ENCODE measurements at places on chromosomes 2 and 18.

- DNase-seq: no peak
Measured at GRCh38 chr2:230715201-230715600, 2.6 kb downstream of the CAB39 start.

DNA sequence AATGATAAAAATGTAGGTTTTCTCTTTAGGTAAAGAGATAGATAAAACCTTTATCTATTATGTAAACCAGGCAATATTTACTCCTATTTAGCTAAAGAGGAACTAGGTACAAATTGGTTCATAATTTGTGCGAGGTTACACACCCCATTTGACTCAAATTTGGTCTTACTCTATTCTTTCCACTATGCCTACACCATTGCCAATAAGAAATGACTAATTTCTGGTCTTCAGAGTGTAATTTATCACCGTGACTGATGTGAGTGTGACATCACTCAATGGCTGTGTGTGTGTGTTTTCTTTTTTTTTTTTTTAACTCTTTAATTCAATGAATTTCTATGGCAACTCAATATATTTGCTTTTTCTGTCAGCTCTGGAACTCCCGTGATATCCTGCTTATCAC is 955.8 kb downstream of the TDRD15 start:
- DNase-seq: no peak

DNA sequence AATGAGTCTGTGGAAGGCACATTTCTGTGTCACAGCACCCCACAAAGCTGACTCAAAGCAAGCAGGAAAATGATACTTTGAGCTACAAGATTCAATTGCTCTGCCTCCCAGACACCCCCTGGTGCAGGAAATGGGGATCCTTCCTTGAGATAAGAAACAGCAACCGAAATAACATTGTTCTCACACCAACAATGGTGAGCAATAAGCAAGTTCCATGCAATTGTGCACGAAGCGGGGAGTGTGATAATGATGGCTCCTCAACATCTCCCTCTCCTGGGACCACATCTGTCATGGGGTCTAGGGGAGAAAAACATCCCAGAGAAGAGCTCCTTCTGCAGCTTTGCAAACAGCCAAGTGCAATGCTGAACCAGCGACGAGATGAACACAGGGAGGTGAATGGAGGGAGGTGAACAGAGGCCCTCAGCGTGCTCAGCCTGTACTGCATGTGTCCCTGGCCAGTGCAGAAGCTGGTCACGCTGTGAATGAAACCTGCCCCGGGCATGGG is 67.7 kb downstream of the PDCL3 start:
- DNase-seq: no peak

DNA sequence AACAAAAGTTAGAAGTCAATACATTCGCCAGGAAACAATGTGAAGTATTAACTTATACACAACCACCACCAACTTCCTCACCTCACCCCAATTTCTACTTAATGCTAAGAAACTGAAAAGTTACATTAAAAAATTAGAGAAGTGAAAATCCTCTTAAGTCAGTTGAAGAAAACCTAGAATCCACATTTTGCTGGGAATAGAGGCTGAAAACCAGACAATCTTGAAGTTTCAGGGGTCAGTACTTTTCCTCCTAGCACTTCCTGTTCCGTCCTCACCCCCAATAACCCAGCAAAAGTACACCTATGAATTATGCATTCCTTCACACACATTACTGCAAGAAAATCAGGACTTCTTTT is 6.3 kb downstream of the YES1 start:
- no peak for DNase-seq

DNA sequence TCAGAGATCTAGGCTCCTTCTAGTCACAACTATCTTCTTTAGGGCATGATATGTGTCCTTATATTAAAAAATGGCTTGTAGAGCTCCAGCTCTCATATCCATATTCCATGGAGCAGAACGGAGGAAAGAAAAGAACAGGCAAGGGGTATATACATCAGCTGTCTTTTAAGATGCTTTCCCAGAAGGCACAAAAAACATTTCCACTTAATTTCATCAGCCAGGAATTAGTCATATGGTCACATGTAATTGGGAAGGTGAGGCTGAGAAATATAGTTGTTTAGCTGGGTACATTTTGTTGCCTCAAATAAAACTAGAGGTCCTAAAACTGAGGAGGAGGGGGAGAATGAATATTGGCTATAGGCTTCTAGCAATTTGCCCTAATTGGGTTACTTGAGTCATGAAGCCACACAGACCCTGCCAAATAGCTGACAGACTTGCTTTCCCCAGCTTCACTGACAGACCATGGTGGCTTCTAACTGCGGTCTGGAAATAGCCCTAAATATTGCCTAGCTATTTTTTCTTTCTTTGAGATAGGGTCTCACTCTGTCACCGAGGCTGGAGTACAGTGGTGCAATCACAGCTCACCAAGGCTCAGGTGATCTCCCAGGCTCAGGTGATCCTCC is 20.0 kb downstream of the MAIP1 start:
- peak; percentile 31 for DNase-seq

DNA sequence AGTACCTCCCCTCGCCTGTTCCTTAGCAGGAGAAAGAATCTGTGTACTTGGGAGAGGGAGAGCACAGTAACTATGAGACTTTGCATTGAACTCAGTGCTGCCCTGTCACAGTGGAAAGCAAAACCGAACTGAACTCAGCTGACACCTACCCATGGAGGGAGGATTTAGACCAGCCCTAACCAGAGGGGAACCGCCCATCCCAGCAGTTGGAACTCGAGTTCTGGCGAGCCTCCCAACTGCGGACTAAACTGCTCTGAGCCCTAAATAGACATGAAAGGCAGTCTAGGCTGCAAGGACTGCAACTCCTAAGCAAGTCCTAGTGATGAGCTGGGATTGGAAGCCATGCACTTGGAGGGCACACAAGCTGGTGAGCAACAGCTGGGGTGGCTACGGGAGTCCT is 110.4 kb downstream of the GRB14 start:
- no peak for DNase-seq

- DNase-seq: no peak
Measured at GRCh38 chr2:70931376-70932000, 4.2 kb upstream of the ATP6V1B1 start.

DNA sequence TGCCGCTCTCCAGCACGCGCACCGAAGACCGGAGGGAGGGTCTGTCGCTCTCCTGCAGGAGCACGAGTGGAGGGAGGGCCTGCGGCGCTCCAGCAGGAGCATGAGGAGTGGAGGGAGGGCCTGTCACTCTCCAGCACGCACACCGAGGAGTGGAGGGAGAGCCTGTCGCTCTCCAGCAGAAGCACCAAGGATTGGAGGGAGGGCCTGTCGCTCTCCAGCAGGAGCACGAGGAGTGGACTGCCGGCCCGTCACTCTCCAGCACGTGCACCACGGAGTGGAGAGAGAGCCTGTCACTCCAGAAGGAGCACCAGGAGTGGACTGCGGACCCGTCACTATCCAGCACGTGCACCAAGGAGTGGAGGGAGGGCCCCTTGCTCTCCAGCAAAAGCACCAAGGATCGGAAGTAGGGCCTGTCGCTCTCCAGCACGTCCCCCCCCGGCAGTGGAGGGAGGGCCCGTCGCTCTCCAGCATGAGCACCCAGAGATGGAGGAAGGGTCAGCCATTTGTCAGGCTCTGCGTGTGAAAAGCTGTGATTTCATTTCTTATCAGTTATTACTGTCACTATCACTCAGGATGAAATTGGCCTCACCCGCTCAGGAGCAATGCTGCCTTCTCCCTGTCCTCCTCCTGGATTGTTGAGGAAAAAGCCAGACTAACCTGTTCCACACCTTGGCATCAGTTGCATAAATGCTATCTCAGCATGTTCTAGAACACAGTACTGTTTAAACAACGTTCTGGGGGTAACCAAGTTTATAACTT is 35.9 kb downstream of the ADI1 start:
- DNase-seq: no peak

DNA sequence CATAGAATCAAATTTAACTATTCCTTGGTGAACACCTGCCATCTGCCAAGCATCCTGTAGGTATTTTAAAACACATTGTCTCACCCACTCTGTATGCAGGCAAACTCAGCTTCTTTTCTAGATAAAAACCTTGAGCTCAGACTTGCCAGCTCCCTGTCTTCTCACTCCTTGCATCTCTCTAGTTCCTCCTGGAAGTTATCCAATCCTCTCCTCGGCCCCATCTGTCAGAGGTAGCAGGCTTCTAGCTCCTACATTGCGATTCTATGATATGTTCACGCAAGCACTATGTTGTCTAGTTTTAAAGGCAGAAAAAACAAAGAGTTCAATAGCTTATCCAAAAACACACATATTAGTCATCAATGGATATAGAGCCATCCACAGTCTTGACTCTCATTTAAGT is 67.0 kb upstream of the APCDD1 start:
- no peak for DNase-seq

DNA sequence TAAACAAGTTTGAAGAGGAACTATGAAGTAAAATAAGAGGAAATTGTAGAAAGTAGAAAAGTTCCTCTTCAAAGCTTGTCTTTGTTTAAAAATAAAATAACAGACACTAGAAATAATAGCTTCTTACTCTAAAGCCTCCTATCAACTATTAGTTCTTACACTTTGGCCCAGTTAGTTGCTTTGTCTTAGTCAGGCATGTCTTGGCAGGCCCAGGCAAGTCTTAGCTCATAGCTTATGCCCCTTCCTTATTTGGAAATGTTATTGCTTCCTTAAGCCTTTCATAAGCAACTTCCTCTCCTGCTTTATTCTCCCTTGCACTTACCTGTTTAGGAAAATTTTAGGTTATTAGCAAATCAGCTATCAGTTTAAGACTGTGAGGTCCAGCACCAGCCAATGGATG is 950.6 kb upstream of the LRATD1 start:
- no peak for DNase-seq

GRCh38 chr2:85503168-85503850 is 35.7 kb upstream of the MAT2A start:
- no peak for DNase-seq

DNA sequence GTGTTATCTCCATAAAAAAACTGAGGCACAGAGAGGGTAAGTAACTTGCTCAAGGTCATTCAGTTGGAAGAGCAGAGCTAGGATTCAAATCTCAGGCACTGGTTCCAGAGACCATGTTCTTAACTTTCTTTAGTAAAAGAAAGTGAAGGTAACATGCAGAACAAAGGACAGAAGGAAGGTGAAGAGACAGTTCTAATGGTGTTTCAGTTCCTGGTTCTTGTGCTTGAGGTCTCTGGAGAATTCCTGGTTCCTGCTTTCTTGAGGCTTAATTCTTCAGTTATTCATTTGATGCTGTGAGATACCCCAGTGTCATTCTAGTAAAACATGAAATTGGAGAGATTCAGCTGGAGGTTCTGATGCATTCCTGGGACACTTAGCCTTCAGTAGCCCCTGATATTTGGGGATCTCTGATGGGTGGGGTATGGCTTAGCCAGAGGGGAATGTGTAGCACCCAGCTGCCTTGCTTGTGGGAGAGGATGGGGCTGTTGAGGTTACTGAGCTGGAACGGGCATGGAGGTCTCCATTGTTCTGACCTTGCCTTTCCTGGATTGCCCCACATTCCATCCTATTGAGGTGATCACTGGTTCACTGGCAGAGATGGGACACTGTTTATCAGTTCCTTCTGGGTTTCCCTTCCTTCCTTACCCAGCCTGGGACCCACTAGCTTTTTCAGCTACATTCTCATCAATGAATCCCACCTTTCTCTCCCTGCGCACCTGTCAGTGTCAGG is 46.8 kb downstream of the SEMA4F start:
- DNase-seq: no peak

- no peak for DNase-seq
Measured at GRCh38 chr2:158255257-158255656, 153.6 kb downstream of the UPP2 start.

GRCh38 chr2:156083763-156084493 is 248.6 kb downstream of the NR4A2 start:
- no peak for DNase-seq

GRCh38 chr2:12610314-12610713 is 106.4 kb upstream of the TRIB2 start:
- DNase-seq: no peak

- DNase-seq: no peak
Measured at GRCh38 chr2:163044114-163044513, 205.5 kb upstream of the KCNH7 start.

GRCh38 chr2:98357849-98358248 is 11.6 kb downstream of the CNGA3 start:
- no peak for DNase-seq

GRCh38 chr2:212213191-212213590 is 325.4 kb downstream of the ERBB4 start:
- DNase-seq: no peak

DNA sequence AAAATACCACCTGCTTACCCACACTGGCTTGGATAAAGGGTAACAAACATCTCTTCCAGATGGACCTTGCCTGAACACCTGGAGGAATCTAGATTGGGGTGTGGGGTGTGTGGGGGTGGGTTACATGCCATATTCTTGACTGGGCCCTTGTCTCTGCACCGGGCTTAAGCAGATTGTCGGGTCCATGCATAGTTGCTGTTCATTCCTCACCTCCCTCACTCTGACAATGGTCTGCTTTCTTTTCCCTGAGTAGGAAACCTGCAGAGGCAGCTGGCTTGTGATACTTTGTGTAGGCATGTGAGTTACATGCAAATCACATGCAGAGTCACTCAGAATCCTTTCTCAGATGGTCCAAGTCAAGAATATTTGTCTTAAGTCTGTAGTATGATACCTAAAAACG is 112.8 kb upstream of the GLS start:
- no peak for DNase-seq

DNA sequence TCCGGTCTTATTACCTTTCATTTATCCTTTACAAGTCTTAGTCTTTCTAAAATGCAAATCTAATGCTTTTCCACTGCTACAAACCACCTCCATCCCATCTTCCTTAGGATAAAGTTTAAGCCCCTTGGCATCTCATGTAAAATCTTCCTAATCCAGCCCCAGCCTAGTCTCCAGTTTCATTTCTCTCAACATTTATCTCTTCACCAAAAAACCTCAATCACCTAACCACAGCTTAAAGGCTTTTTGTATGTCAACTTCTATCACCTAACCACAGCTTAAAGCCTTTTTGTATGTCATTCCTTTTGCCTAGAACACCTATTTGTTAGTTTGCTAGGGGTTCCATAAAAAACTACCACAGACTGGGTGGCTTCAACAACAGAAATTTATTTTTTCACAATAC is 4.2 kb downstream of the TRAK2 start:
- no peak for DNase-seq

- no peak for DNase-seq
Measured at GRCh38 chr2:8558096-8558495, 123.8 kb upstream of the ID2 start.

GRCh38 chr2:158095912-158096311 is 5.8 kb upstream of the UPP2 start:
- no peak for DNase-seq

- no peak for DNase-seq
Measured at GRCh38 chr2:48755473-48755872, at the start of gene LHCGR. LHCGR (minus strand) TSS chr2:48755724; CDS start chr2:48755671, 53 bp downstream.

DNA sequence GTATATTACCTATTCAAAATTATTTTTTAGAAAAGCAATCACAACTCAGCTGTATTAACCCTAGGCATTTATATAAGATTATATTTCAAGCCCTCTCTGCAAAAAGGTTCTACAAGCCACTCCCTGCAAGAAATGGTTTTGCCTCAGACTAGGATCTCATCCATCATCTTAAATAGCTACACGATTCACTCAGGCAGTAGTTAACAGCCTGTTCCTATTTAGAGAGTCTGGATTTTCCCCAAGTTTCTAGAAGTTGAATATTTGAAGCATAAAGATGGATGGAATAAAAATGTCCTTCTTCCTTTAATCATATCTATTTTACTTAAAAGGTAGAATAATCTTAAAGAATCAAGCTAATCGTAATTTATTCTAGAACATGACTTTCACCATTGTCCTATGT is 167.1 kb upstream of the STK17B start:
- DNase-seq: no peak

- DNase-seq: no peak
Measured at GRCh38 chr2:187403568-187404260, 44.3 kb downstream of the CALCRL start.

GRCh38 chr2:3586220-3586619 is 8.7 kb upstream of the COLEC11 start:
- DNase-seq: no peak
